ENCODE measurements at places on chromosomes 5 and 9. TPM values are rescaled to one million over a fixed set of nuclear protein-coding genes. Genes with fewer than 3 reads are reported as not detected.

GRCh38 chr9:110146373-110146772 is 61.6 kb downstream of the C9orf152 start:
- no peak for DNase-seq

The TNFSF8 gene
- total RNA-seq, result 5.8 TPM

DNA sequence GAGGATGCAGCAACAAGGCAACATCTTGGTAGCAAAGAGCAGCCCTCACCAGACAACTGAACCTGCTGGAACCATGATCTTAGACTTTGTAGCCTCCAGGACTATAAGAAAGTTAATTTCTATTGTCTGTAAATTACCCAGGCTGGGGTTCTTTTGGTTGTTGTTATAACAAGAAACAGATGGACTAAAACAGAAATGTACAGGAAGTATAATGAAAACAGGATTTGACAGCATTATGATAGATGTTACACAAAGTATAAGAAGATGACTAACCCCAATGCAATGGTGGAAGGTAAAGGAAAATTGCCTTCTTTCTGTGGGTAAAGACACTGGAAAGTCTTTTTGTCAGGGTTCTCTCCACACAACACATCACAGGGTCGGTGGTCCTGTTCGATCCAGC is 204.2 kb downstream of the SGCD start:
- no peak for DNase-seq

The PRDM9 gene
- total RNA-seq, result not detected

The CCDC183 gene
- total RNA-seq, result 7.5 TPM

The RGS7BP gene
- total RNA-seq, result 49.2 TPM

- peak; percentile 20 for DNase-seq
These were observed 56.4 kb upstream of the BOD1 start for GRCh38 chr5:173672891-173673290.

The CEL gene
- total RNA-seq, result not detected

DNA sequence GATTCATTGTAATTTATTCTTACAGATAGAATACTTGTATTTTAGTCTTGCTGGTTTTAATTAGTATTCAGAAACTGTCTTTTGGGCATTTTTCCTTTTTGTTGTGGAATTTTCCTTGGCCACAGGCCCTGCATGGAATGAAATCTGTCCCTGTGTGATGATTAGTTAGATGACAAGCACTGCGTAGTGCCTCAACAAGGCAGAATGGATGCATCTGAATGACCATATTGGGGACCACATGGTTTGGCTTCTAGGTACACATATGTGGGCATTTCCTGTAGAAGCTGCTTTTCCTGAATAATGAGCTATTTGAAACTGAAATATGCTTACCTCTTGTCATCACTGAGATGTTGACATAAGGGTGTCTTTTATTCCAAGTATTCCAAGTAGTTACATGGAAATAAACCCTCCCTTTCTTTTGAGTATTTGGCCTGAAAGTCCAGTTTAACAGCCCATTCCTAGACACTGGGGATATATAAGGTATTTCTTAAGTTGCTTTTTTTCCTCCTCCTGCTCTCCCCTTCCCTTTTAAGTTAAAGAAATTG is 147.3 kb downstream of the YTHDC2 start:
- no peak for DNase-seq

DNA sequence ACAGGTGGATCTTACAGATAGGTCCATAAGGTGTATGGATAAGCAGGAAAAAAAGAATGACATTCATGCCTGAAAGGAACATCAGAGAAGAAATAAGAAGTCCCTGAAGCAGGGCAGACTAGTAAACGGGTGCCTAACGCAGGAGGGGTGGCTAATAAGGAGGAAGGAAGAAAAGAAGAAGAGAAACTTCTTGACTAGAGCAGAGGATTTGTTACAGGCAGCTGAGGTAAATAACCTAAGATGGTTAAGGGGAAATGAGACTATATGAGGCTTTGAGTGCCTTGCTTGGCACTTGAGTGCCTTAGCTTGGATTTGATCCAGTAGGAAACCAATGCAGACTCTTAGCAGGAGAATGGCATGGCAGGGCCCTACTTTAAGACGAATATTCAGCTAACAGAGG is 313.5 kb upstream of the PDE4D start:
- DNase-seq, result peak; percentile 11

The DDX4 gene
- total RNA-seq, result not detected

The TGFBR1 gene
- 103 TPM for total RNA-seq

DNA sequence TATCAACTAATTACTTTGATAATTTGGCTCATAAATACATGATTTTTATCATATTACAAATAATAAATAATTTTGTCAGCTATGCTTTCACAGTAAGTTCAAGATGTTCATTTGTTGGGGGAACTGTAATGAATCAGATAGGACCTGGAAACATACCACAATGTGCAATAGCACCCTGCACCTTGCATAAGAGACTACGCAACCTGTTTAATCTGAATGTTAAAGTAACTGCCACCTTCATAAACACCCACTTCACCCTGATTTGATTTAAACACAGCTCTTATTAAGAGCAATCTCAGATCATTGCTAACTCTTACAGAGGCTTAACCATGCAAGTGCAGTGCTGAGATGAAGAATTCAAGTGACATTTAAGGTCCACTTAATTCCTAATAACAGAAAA is 69.1 kb upstream of the GABRA1 start:
- no peak for DNase-seq

The SPINK13 gene
- 1.5 TPM for total RNA-seq

- DNase-seq, result no peak
These were observed 40.5 kb downstream of the FYB1 start for GRCh38 chr5:39178861-39179260.

DNA sequence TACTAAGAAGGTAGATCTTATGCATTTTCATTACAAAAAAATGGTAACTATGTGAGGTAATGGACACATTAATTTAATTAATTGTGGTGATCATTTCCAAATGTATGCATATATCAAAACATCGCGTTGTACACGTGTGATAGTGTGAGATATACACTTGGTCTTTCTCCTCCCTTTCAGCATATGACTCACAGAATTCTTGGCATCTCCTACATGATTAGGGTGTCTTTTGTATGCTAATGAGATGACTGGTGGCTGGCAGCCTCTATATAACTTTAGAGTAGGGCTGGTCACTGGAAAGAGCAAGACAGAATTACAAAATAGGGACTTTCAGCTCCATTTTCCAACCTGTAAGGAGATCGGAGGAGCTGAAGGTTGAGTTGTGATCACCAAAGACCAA is 1167.6 kb downstream of the CDH12 start:
- no peak for DNase-seq

GRCh38 chr9:81614335-81614734 is 75.0 kb downstream of the TLE1 start:
- DNase-seq, result no peak

The C9orf152 gene
- total RNA-seq, result 20.4 TPM

- no peak for DNase-seq
These were observed 58.2 kb upstream of the PRR16 start for GRCh38 chr5:120405923-120406322.

The BAAT gene
- not detected for total RNA-seq

DNA sequence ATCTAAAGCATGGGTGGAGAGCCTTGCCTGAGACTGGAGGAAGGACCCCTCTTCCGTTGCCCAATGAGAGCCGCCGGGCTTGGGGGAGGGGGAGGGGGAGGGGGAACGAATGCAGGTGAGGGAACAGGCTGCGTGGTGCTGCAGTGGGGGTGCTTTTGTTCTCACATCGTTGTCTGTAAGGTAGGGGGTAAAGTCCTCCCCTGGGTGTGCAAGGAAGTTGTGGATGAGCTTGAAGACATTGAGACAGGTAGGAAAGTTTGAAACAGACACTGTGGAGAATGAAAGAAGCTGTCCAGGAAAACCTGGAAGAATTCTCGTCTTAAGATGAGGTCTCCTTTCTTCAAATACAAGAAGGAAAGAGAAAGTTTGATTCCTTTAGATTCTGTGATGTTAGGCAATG is 94.1 kb upstream of the LIFR start:
- DNase-seq, result no peak

DNA sequence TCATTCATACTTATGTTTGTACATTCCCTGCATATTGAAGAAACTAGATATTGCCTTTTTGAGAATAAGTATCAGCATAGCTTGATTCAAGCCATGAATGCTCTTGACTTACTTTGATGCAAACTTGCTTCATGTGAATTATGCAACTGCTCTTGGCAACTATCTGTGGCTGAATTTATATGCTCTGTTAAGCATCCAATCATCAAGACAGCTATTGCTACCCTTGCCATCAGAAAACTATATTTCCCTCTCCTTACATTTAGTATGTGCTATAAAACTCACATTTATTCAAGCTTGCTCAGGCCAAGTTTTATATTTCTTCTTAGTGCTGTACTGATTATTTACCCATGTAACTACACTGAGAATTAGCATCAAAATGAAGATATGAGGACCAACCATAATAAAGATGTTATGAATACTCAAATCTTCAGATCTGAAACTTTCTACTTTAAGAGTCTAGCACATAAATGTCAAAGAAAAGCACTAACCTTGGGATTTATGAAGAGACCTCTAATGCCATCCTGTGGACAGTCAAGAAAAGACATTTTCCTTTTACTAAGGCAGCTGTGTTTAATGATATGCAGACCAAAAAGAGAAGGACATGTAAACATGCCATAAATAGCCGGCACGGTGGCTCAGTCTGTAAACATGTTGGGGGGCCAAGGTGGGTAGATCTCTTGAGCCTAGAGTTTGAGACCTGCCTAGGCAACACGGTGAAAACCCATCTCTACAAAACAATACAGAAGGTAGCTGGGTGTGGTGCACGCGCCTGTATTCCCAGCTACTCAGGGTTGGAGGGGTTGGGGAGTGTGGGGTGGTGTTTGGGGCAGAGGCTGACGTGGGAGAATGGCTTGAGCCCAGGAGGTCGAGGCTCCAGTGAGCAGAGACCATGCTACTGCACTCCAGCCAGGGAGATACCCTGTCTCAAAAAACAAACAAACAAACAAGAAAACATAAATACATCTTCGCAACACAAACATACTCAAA is 267.0 kb upstream of the TYRP1 start:
- DNase-seq, result no peak

GRCh38 chr5:145378226-145378625 is 456.9 kb downstream of the PRELID2 start:
- DNase-seq, result no peak

The TCF7 gene
- total RNA-seq, result 5.4 TPM

DNA sequence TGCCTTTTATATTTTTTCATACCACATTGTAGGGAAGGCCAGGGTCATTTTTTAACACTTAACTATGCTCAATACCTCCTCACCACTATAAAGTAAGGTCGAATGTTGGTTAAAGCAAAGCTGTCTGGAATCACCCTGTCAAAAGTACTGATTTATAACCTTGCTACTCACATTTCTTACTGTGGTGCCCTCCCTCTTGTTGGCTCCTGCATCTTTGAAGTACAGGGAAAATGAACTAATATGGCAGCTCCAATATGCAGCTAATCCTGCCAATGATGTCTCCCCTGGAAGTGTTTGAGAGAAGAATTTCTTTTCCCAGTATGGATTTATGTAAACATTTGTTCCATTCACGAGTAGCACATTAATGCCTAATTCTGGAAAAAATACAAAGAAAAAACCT is 108.4 kb upstream of the RPS23 start:
- DNase-seq, result no peak

The CD72 gene
- total RNA-seq, result 3.1 TPM

Measured in stomach (tissue), 19 donors.